Gastrocnemius medialis (tissue), 4 donors: ENCODE measurements at places on chromosomes 3 and 15. TPM values are rescaled to one million over a fixed set of nuclear protein-coding genes. Genes with fewer than 3 reads are reported as not detected.
A peak's percentile ranks its signal among the peaks of the same experiment; 100 is the strongest.

DNA sequence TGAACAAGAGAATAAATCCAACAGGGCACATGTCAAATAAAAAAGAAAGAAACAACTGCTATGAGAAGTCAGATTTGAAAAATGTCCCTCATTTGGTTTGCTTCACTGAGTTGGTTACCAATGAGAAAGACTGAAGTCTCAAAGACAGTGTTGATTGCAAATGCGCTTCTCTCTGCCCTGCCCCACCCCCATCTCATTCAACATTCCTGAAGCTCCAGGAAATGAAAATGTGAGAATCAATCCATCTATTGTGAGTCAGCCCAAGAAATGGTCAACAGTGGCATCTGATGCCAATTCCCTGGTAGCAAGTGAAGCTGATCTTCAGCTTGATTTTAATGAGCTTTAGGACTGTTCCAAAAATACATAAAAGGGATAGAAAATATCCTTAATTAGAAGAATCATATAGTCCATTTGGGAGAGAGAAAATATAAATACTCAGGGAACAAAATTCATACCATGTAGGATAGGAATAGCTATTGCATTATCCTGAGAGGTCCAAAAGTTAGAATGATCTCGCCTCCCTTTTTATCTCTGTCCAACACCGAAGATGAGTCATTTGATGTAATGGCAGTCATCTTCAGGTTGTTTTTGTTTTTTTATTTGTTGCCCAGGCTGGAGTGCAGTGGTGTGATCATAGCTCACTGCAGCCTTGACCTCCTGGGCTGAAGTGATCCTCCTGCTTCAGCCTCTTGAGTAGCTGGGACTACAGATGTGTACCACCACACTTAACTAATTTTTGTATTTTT lies 200.3 kb upstream of the UMPS start:
- no peaks in the 10 kb centered on the region for H3K36me3 ChIP-seq
- no peak for DNase-seq
- H3K27me3 ChIP-seq = no peaks in the 10 kb centered on the region
- no peak overlapping the region for H3K27ac ChIP-seq
- H3K4me1 ChIP-seq = no peaks in the 10 kb centered on the region
- H3K4me3 ChIP-seq = no peak overlapping the region

The KIF23 gene
- not detected for total RNA-seq

The INSYN1 gene
- 2.7 TPM for total RNA-seq

DNA sequence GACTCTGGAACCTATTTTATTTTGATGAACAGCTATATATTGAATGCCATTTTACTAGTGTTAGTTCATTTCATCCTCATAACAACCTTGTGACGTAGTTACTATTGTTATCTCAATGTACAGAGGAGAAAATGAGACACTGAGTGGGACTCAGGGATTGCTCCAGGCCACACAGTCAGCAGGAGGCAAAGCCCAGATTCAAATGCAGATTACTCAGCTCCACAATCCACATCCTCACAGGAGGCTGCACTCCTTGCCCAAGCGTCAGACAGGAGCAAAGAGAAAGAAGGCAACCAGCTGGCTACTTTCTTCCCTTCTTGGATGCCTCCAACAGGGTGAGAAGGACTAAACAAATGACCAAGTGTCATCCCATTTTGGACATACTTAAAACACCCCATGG lies 92.0 kb upstream of the CCDC54 start:
- H3K4me1 ChIP-seq = no peaks in the 10 kb centered on the region
- no peak overlapping the region for H3K4me3 ChIP-seq
- no peaks in the 10 kb centered on the region for H3K27me3 ChIP-seq
- no peak overlapping the region for H3K27ac ChIP-seq
- DNase-seq = no peak

The SCN11A gene
- not detected for total RNA-seq

DNA sequence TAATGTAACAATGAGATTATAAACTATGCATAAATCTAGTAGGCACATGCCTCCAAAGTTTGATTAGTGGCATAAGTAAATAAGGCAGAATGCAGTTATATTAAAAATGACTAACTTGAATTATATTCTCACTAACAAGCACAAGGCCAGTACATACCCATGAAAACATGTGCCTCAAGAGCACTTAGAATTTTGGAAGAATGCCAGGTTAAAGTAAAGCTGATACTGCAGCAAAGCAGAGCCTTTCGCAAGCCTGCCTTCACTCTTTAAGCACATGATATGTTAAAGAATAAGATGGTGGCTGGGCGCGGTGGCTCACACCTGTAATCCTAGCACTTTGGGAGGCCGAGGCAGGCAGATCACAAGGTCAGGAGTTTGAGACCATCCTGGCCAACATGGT lies 49.0 kb downstream of the KBTBD12 start:
- no peak for DNase-seq
- H3K27ac ChIP-seq = peak overlapping the region; percentile 37
- no peaks in the 10 kb centered on the region for H3K36me3 ChIP-seq
- H3K27me3 ChIP-seq = no peaks in the 10 kb centered on the region
